ENCODE measurements at places on chromosomes 6 and 20.

DNA sequence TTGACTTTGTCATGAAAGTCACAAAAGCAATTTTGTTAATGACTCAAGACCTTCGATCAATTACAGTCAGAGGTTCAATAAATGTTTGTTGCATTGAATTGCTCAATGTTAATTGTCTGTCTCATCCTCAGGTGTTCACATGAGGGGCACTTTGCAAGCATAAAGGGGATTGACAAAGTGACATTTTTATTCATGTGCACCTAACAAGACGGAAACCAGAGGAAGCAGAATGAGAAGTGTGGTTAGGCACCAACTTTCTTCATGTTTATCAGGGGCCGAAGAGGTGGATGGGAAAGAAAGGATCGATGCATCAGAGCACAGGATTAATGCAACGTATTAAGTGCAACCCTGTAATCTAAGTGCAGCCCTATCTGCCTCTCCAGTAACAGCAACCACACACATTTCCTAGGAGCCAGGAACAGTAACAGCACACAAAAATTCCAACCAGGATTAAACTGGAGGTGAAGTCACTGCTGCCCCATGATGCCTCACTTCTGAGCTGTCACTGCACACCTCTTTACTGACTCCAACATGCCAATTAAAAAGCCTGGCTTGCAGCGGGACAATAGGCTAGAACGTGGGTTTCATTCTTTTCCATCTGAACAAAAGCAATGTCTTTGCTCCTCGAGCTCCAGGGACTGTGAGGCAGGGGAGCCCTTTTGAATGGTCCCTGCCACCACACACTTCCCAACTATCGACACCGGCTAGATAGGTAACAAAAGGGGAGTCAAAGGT is 262.7 kb downstream of the CD83 start:
- DNase-seq: no peak

- DNase-seq: no peak
Observed at GRCh38 chr6:11606332-11606731, 68.8 kb downstream of the TMEM170B start.

DNA sequence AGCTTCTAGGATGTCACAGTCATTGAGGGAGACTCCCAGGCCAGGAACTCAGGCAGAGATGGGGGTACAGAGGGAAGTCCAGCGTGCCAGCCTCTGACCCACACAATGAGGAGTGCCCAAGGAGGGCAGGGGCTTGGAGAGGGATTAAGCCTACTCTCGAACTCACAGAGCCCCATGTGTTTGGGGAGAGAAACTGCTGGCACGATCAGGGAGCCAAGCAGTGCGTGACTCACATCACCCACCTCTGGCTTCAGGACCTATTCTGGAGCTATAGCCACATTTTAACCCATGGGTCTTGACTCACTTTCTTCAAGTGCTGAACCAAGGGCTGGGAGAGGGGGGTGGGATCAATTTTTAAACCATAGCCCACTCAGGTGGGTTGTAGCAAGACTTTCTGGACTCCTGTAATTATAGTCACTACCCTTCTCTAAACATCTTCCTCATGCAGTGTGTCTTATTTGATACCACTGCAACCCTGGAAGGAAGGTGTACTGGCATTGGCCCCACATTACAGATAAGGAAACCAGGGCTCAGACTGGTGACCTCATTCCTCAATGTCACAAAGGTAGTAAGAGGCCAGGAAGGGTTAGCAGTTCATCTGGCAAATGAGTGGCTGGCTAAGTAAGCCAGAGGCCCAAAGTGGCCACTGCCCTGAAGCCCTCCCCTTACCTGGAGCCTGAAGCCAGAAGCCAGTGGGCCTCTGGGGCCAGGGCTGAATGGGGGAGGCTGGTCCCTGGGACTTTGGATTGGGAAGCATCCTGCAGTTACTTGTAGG is 12.0 kb downstream of the FOXP4 start:
- DNase-seq: no peak

- DNase-seq: no peak
Observed at GRCh38 chr20:61430228-61430624, 178.2 kb downstream of the CDH4 start.

DNA sequence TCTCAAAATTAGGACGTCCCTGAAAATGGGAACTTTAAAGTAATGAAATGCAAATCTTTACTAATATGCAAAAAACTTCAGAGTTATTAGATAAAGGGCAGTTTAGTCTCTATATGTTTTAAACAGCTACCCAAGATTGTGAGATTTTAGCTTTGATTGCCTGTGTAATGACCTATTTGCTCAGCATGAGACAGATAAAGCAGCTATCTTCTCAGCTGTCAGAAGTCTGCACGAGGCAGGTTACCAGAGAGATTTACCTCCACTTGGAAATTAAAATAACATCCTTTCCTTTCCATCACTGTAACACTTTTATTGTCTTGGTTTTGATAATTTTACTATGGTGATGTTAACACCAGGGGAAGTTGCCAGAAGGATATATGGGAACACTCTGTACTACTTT is 436.6 kb upstream of the OPRM1 start:
- no peak for DNase-seq

Data from CD4-positive, alpha-beta T cell treated with Interleukin-4 for 4 hours (primary cell).